CD4-positive, alpha-beta T cell (primary cell): ENCODE measurements at places on chromosomes 1 and 21.

DNA sequence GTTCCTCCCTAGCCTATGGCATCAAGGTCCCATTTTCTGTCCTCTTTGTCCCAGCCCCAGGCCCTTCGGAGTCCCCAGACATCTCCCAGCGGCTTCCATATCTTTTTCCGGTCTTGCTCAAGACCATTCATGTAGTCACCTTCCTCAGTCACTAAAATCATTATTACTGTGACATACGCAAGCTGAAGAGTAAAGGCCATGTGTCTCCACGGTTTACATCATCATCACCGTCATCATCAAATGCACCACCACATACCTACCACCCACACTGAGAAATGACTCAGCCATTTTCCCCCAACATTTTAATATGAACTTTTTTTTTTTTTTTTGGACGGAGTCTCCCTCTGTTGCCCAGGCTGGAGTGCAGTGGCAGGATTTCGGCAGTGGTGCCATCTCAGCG lies 43.4 kb downstream of the FHAD1 start:
- DNase-seq = no peak

- no peak for DNase-seq
These were observed 100.4 kb downstream of the LHX8 start for GRCh38 chr1:75234562-75234961.

- DNase-seq = no peak
These were observed 15.7 kb downstream of the TMEM81 start for GRCh38 chr1:205068457-205069040.

- DNase-seq = no peak
These were observed 44.2 kb downstream of the CAPN8 start for GRCh38 chr1:223621312-223621734.

DNA sequence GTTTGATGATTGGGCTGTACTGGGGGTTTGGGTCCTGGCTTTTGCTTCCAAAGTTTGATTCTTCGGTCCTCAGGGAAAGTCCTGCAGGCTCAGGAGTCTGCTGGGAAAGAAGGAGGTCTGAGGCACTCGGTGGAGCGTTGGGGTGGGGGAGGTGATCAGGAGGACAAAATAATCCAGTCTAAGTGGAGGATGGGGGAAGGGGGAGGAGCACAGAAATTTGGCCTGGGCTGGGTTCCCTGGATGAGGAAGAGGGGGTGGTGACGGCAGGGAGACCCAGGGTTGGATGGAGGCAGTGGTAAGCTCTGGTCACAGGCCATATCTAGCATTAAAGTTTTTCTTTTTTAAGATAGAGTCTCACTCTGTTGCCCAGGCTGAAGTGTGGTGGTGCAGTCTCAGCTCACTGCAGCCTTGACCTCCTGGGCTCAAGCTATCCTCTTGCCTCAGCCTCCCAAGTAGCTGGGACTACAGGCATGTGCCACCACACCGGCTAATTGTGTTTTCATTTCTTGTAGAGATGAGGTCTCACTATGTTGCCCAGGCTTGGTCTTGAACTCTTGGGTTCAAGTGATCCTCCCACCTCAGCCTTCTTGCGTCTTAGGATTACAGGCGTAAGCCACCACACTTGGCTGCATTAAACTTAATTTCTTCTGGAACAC lies 6.8 kb downstream of the SH2D2A start:
- DNase-seq = no peak
